ENCODE measurements at places on chromosomes 7 and 10. TPM values are rescaled to one million over a fixed set of nuclear protein-coding genes. Genes with fewer than 3 reads are reported as not detected.

The MRC1 gene
- not detected for total RNA-seq

The SDK1 gene
- total RNA-seq, result 4.2 TPM

The HELLS gene
- 3.4 TPM for total RNA-seq

The COBL gene
- total RNA-seq, result 0.34 TPM

The GPR158 gene
- not detected for total RNA-seq

The CH25H gene
- 0.21 TPM for total RNA-seq

The SRRM3 gene
- 2.1 TPM for total RNA-seq

The DMTF1 gene
- total RNA-seq, result 75.2 TPM

The ASB4 gene
- under 0.01 TPM for total RNA-seq

The SRPK2 gene
- 94.0 TPM for total RNA-seq

The STEAP1B gene
- total RNA-seq, result 5.5 TPM

The CYP2E1 gene
- total RNA-seq, result 0.93 TPM

The SLC39A12 gene
- total RNA-seq, result not detected

The PIK3CG gene
- total RNA-seq, result not detected

The MALRD1 gene
- total RNA-seq, result not detected

The PDIA4 gene
- 531 TPM for total RNA-seq

The PRDX3 gene
- total RNA-seq, result 120 TPM

The OR2A42 gene
- total RNA-seq, result not detected

The C10orf53 gene
- total RNA-seq, result not detected

The AMPH gene
- total RNA-seq, result not detected

The CUZD1 gene
- total RNA-seq, result 0.93 TPM

The PRLHR gene
- not detected for total RNA-seq

The CCDC126 gene
- total RNA-seq, result 19.5 TPM

The CHRM2 gene
- total RNA-seq, result not detected

The OR2A5 gene
- total RNA-seq, result not detected

The SH2B2 gene
- total RNA-seq, result 2.4 TPM

The GSDME gene
- total RNA-seq, result 89.2 TPM

The SVOPL gene
- not detected for total RNA-seq

The LIPN gene
- 5.8 TPM for total RNA-seq

The CYP3A4 gene
- not detected for total RNA-seq

The BZW2 gene
- 74.5 TPM for total RNA-seq

The CYP2C19 gene
- total RNA-seq, result 0.50 TPM

The GFRA1 gene
- total RNA-seq, result under 0.01 TPM

The HYCC1 gene
- 47.6 TPM for total RNA-seq

The GPR15LG gene
- 1.2 TPM for total RNA-seq

The MSRB2 gene
- 12.3 TPM for total RNA-seq

The SLC18A3 gene
- not detected for total RNA-seq

The TAS2R41 gene
- total RNA-seq, result not detected

The UCN3 gene
- not detected for total RNA-seq

The NUTM2B gene
- total RNA-seq, result 0.68 TPM

The PANK1 gene
- total RNA-seq, result 8.2 TPM

The LZTS2 gene
- 35.5 TPM for total RNA-seq

The NUTM2A gene
- 0.71 TPM for total RNA-seq
